Stimulated activated CD4-positive, alpha-beta T cell treated with anti-CD3 and anti-CD28 coated beads, Interleukin-4, amount 100 ng/mL, for 1 hour (primary cell): ENCODE measurements at places on chromosomes 11 and 22.
A peak's percentile ranks its signal among the peaks of the same experiment; 100 is the strongest.

DNA sequence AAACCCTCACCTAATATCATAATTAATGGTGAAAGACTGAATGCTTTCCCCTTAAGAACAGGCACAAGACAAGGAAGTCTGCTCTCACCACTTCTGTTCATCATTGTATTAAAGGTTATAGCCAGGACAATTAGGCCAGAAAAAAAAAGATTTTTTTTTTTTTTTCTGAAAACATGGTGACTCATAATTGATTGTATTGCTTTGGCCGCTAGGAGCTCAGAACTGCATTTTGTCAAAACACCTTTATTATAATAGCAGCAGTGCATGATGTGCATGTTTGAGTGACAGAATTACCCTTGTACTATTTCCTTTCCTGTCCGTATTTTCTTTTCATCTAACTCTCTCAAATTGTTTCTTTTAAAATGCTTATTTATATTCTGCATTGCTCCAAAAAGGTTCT, 98.1 kb downstream of the RNF169 start:
- DNase-seq: no peak

DNA sequence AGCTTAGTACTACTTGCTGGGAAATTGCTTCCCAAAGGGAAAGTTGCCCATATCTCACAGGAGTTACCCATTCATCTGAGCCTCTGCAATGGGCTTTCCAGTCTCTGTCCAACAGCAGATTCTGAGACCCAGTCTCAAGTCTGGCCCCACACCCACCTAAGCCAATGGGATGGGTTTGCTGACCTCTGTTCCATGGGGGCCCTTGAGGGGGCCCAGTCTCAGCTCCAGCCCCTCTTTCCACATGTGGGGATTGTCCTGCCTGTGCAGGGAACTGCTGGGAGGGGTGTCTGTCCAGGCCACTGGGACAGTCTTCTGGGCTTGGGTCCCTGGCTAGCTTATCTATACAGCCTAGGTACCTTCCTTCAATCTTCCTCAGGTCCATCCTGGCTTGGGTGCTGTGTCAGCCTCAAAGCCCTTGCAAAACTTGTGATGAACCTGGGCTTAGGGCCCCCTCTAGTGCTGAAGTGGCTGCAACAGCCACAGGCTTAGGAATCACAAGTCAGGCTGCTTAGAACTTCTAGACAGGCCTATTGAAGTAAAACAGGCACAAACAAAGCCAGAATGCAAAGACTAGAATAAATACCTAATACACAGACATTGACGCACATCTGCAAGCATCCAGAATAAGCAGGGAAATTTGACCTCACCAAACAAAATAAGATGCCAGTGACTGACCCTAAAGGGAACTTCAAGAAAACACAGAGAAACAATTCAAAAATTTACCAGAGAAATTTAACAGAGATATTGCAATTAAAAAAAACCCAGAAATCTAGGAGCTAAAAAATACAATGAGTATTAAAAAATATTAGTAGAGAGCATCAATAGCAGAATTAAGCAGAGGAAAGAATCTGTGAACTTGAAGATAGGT, 11.7 kb upstream of the PATL1 start:
- DNase-seq: peak; percentile 52

DNA sequence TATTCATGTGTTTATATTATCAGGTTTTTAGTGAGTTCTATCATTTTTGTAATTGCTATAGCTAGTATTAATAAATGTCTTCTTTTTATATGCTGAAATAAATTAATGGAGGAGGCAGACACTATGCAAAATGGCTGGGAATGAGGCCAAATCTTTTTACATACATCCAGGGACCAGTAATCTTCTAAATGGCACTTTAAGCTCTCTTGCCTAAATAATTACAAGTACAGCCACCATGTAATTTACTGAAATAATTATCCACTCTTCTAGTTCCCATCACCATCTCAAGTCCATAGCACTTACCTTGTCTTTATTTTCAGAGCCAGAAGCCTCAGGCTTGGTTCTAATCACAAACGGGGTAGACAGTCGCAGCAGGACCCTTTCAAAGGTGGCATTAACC, 79.1 kb downstream of the GUCY1A2 start:
- DNase-seq: no peak

GRCh38 chr11:1912289-1912878, 7.1 kb upstream of the TNNT3 start:
- DNase-seq: no peak

- no peak for DNase-seq
Observed at GRCh38 chr11:64789331-64790204, 11.2 kb upstream of the SF1 start.

DNA sequence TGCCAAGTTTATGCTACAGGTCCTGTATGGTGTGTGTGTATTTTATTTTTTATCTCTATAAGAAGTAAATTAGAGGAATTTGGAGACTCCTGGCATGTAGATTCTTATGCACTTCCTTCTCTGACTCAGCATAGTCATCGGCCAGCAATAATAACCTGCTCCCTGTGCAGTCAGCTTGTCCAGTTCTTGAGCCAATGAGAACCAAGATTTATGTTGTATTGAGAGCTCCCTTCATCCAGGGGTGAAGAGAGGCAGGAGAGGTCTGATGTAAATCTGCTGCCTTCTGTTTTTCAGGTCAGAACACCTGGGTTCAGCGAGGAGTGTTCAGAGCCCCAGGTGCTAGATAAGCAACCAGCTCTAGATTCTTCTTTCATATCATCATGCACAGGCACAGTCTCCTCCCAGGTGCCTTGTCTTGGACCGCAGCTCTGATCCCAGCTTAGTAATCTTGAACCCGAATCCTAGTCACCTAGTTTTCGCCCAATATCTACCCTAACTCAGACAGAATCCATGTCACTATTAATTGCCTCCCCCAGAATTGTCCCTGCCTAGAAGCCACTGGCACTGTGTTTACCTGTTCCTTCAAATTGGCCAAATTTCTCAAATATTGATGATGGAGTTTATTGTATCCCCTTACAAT, 328.2 kb upstream of the NCAM1 start:
- DNase-seq: no peak

DNA sequence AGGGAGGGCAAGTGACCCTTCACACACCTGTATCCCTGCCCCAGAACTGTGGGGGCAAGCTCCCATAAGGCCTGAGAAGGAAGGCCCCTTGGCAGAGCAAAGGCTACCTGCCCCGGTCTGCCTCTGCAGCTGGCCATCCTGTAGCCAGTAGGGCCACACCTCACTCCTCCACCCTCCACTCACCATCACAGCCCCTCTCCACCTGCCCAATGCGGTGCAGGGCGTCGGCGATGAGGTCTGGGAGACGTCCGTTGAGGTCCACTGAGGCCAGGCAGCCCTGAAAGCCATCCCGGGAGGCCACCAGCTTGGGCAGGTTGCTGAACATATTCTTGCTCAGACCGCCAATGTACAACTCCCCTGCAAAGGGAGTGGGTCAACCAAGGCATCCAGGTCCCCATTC, 57.5 kb downstream of the SLC22A12 start:
- no peak for DNase-seq

- no peak for DNase-seq
Observed at GRCh38 chr22:45891021-45891421, 85.9 kb downstream of the WNT7B start.

- DNase-seq: no peak
Observed at GRCh38 chr22:47277531-47277930, 515.1 kb downstream of the TBC1D22A start.

- DNase-seq: no peak
Observed at GRCh38 chr11:35227576-35228327, 88.8 kb downstream of the CD44 start.

DNA sequence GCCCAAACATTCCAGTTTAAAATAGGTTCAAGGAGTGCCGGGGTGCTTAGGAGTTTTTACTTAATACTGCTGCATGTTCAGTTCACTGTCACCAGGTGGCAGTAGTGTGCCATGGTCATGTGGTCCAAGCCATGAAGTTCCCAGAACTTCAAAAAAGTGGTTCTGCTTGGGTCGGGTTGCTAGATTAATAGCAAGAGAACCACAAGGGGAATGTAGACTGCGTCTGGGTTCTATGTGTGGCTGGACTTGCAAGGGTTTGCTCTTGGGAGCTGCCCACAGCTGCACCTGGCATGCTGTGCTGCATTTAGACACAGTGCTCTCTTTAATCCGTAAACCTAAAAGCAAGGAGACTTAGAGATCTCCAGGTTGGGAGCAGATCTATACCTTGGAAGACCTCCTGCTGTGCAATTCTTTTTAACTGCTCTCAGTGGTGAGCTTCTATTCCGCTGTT, 6.5 kb upstream of the SPON1 start:
- peak; percentile 44 for DNase-seq

GRCh38 chr22:49599039-49599438, 228.6 kb downstream of the BRD1 start:
- no peak for DNase-seq

DNA sequence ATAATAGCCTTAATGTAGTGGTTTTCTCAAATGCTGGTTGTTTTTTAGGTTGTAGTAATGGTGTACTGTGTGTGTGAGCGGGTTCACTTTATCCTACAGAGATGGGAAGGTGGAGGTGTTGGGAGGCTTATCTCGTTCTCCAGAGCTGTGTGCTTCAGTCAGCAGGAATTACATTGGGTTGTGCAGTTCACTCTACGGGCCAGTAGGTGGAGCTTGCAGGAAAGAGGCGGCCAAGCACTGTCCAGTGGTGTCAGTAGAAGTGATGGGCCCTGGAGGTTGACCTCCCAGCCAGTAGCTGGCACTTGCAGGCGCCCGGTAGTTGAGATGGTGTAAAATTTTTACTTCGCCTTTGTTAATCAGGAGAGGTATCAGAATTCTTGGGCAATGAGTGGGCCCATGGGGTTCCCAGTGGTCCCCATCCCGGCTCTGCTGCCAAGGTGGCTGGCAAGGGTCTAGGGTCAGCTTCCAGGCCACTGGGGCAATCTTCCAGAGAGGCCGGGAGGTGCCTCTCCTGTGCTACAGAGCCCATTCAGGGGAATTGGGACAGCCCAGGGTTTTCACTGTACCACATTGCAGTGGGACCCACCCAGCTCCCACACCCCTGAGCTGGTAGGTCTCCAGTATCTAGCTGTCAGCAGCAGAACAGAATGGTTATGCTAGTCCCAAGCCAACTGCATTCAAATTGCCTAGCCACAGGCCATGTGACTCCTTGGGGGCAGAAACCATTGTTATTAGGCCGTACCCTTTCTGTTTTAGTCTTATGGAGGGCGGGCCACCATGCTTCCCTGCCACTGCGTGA, 43.9 kb downstream of the BIRC2 start:
- DNase-seq: peak; percentile 49

DNA sequence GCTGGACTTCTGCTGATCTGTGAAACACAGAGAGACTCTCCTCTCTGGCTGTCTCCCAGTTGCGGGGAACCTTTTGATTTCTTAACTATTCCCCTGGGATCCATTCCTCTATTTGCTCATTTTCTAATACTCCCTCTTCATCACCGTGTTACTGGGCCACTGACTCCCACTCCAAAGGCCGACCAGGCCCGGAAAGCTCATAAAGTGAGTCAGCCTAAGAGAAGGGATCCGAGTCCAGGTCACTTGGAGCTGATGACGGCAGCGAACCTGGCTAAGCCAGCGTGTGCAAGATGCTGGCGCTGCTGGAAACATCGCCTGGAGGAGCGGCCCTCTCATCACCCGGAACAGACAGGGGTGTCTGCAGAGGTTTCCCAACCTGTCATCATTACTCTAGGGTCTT, 112.8 kb downstream of the FBXO7 start:
- no peak for DNase-seq

GRCh38 chr11:47328449-47329390, 23.8 kb downstream of the MYBPC3 start:
- DNase-seq: no peak

GRCh38 chr11:7364660-7365059, 113.0 kb downstream of the SYT9 start:
- no peak for DNase-seq

- no peak for DNase-seq
Observed at GRCh38 chr22:20423906-20424551, 13.6 kb downstream of the SCARF2 start.

GRCh38 chr11:75809991-75810390, 5.0 kb upstream of the UVRAG start:
- no peak for DNase-seq
